ENCODE measurements at places on chromosomes 11 and 22.

DNA sequence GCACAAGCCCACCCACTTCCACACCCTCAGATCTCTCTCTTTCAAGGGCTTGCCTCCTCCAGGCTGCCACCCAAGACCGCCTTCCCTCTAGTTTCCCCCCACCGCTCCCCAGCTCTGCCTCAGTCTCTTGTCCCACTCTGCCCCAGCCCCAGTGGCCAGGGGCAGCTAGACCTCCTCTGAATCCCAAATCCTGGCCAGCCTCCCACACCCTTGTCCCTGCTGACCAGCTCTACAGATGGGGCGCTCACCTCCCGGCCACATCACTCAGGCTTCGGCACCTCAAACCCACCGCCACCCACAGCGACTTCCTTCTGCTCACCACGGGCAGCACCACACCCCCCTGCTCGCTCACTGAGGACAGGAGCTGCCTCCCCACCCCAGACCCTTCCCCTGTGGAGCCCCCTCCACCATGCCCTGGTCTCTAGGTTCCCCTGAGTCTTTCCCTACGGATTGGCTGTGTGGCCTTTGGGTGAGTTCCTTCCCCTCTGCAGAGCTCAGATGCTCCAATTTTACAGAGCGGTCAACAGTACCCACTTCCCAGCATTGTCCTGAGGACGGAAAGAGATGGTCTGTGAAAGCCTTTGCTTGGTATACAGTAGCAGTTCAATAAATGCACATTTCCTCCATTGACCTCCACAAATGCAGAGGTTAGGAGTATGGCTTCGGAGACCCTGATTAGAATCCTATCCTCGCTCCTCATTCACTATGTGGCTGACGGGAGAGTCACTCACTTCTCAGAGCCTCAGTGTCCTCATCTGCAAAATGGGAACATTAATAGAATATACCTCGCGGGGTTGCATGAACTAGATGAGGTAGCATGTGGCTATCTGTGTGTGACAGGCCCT lies 11.5 kb upstream of the SPI1 start:
- no peak for DNase-seq

GRCh38 chr11:57527056-57527631 lies 3.4 kb downstream of the TIMM10 start:
- peak; percentile 20 for DNase-seq

DNA sequence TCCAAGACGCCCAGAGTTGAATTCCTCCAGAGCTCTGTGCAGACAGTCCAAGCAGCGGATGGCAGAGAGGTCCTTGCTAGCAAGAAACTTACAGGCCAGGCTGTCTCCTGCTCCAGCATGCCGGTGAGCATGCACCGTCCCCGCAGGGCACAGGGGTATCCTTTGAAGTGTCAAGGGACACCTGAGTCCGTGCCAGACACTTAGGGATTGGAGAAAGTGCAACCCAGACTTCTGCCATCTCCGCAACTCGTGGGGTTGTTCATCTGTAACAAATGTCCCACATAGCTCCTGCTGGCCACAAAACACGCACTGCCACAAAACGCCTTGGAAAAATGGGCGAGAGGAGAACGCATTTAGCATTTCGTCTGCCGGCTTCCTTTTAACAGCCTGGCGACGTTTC lies 13.3 kb downstream of the TSPO start:
- DNase-seq, result no peak

DNA sequence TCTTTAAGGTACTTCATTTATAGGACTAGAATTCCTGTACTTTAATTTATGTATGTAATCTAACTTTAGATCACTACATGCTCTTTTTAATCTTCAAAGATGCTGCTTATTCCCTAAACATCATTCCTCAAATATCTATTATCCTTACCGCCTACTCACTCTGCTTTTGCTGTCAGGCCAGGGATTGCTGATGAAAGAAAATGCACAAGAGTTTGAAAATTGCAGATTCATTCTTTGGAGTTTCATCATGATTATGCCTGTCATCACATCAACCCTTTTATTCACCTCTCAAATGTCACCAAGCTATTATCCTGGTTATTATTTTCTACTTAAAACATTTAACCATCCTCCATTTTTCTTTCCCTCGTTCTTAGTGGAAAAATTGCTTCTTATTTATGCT lies 802.7 kb downstream of the METTL15 start:
- peak; percentile 4 for DNase-seq

DNA sequence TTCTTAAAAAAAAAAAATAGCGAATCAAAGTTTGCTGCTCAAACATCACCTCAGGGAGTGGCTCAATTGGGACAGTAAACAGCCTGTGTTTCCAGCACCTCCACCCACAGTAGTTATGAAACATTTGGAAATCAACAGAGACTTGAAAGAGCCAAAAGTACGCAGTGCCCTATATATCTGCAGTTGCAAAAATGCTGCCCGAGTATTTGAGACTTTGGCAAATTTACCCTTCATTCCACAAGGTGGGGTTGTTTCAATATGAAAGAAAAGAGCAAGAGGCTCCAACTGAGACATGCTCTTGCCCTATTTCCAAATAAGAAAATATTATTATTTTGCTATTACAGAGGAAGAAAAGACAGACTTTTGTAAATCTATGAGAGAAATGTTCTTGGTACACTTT lies 851.1 kb upstream of the RAG2 start:
- DNase-seq, result peak; percentile 34
